Stimulated activated CD4-positive, alpha-beta T cell treated with anti-CD3 and anti-CD28 coated beads, Interleukin-1b, Interleukin-23, amount 100 ng/mL, for 24 hours (primary cell): ENCODE measurements at places on chromosomes 11 and 22.

GRCh38 chr11:44539971-44540370 is 25.5 kb upstream of the CD82 start:
- DNase-seq = no peak

GRCh38 chr11:129825380-129825779 is 9.7 kb downstream of the TMEM45B start:
- DNase-seq = no peak

- DNase-seq = no peak
Observed at GRCh38 chr11:44886790-44887140, 63.9 kb downstream of the TP53I11 start.

- no peak for DNase-seq
Observed at GRCh38 chr11:70251659-70252321, 18.7 kb upstream of the PPFIA1 start.

DNA sequence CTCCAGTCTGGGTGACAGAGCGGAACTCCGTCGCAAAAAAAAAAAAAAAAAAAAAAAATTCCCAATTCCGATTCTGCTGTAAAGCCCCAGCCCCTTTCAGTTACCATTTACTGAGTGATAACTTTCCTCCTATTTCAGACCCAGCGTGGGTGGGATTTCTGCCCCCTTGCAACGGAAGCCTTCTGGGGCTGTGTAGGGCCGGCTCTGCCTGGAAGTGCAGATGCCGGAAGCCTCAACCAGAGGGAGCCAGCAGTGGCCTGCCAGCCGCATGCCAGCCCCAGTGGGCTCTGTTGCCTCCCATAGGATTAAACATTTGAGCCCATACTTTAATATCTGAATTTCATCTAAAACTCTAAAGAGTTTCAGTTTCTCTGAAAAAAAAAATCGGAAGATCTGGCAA is 60.0 kb upstream of the NUP50 start:
- DNase-seq = no peak

- DNase-seq = no peak
Observed at GRCh38 chr22:48975886-48976285, 851.8 kb downstream of the BRD1 start.
